ENCODE measurements at places on chromosomes 7 and 10.

GRCh38 chr10:122671355-122671754 is 28.3 kb downstream of the C10orf120 start:
- no peak for DNase-seq

- no peak for DNase-seq
Observed at GRCh38 chr7:27221201-27221797, 21.3 kb upstream of the EVX1 start.

GRCh38 chr10:120392245-120392644 is 64.8 kb upstream of the PLPP4 start:
- DNase-seq, result no peak

DNA sequence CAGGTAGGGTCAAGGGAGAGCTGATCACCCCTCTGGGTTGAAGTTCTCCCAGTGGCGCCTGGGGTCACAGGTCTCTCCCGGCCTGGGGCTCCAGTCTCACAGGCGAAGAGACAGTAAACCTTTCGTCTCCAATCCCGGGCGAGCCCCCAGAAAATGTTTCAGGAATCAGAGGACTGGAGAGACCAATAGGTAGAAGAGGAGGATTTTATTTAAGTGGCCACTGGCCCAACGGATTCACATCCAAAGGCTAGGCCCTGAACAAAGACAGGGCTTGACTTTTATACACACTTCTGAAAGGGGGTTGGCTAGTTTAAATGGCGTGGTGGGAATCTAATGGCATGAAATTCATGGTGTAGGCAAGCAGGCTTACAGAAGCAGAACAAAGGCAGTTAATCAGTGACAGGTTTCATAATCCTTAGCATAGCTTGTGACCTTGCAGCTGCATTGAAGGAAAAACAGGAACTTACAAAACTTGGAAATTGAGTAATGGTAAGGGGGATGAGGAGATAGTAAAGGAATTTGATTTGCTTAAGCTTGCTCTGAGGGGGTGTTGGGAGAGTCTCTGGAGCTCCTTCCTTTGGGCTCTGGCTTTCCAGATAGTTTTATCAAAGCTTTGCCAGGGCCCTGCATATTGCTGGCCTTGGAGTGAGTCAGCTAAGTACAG is 105.5 kb downstream of the TRIM24 start:
- no peak for DNase-seq

GRCh38 chr7:150909200-150909995 is 57.1 kb downstream of the AOC1 start:
- peak; percentile 13 for DNase-seq

- DNase-seq, result no peak
Observed at GRCh38 chr7:102897856-102898531, 14.8 kb upstream of the LRRC17 start.

DNA sequence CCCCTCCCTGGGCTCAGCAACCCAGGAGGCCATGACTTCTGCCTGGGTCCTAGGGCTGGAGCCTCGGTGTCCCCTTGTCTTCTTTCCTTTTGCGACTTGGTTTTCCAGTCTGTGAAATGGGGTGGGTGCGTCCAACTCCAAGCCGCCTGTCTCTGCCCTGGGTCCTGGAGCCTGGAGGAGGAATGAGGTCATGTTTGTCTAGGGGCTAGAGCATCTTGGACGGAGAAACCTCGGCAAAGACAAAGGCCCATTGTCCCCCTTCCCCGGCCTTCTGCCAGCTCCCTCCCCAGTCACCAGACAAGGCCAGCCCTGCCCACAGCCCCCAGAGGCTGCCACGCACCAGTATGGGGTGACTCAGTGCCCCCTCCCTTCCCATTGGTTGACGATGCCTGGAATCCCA is 39.8 kb upstream of the ELN start:
- no peak for DNase-seq

GRCh38 chr7:52114056-52114455 is 797.4 kb upstream of the COBL start:
- no peak for DNase-seq

GRCh38 chr7:120615703-120616102 is 242.2 kb downstream of the TSPAN12 start:
- DNase-seq, result no peak

DNA sequence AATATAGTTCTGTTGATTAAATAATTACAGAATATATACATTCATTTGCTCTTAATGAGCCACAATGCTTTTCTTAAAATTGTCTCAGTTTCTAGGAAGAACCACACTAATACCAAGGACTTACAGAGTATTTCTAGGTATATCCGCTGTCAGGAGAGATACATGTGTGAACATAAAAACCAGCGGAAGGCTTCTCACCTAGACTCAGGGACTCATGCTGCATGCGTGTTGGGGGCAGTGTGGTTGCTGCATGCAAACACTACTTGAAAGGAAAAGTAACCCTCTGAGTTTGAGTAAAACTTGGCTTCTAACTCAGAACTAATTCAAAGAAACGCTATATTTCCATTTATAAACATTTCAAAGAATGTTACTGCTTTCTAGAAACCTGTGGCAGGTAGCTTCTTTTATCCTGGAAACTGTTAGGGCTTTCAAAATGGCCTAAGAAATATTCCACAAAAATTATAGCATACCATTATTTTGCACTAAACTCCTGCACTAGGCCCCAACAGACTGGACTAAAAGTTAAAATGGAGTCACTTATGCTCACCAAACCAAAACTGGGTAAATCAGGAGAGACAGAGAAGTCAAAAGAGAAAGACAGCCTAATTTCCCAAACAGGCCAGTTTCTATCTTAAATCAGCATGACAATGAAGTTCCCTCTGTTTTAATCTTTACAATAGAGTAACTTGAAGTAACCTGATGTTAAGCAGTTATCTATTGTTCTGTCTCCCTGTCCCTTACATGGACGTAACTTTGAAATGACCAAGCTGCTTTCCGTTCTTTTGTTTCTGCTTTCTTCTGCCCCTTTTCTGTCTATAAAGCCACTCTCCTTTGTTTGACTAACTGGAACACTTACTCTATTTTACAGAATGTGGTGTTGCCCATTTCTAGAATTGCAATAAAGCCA is 95.2 kb upstream of the FAM133B start:
- peak; percentile 79 for DNase-seq

DNA sequence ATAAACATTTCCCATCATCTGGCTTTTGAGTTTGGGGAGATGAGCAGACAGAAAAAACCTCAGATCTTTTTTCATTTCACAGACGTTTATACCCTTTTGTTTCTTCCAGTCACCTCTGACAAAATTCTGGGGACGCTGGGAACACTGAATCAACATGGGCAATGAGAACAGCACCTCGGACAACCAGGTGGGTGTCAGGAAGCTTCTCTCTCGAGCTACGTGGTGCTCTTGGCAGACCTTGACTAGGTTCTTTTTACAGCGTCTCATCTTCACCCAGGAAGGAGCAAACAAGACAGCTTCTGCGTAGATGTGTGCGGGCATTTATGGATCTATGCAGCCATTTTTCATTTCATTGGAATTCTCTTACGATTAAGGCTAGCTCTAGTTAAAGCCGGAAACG is 32.9 kb downstream of the TACC2 start:
- no peak for DNase-seq

DNA sequence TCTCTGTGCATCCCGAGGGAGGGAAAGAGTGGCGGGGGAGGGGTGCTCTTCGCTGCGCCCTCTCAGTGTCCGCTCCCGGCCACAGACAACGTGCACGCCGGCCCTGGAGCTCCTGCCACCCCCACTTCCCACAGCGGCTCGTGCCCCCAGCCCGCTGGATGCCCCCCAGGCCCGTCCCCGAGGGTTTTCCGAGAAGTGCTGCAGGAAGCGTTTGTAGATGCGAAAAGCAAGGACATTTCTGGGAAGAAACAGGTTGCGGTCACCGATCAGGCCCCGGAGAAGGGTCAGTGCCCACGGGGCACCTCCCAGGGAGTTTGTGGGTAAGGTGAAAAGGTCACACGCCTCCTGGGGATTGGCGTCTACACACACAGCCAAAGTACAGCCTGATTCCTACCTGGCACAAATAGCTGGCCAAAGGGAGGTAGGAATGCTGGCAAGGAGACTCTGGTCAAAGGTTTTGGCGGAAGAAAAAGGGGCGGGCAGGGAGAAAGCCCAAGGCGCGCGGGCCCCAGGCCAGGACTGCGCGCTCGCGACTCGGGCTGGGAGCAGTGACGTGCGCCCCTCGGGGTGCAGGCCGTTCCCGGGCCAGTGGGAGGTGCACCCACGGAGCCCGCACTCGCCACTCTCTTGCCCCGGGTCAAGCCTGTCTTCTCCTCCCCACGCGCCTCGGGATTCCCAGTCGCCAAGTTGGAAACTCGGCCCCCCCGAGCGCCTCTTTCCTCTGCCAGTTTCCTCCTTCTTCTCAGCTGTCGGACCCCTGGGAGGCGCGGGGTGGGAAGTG is 1.5 kb upstream of the NRP1 start:
- DNase-seq, result no peak

DNA sequence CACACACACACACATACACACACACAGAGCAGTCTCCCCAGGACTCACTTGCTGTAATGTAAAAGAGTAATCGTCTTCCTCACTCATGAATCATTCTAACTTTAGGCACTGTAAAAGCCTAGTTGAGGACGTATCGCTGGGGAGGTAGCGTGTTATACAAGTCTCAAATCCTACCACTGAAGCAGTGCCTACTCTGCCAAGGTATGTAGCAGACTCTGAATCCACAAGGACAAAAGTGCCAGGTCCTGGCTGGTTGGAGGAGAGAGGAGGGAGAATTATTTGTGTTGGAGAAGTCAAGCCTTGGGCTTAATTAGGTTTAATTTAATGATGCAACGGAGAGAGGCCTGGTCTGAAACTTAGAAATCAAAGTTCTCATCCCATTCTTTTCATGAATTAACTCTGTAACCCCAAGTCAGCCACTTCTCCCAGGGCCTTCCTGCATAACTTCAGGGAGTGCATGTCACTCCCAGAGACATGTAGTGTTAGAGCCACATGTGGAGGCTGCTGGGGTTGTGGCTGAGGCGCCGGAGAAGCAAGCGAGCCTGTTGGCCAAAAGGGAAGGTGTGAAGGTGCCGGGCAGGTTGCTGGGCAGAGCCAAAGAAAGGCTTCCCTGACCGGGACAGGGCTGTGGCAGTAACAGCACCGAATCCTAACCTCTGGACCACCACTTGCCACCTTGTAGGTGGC is 36.7 kb downstream of the NKX2-3 start:
- no peak for DNase-seq

DNA sequence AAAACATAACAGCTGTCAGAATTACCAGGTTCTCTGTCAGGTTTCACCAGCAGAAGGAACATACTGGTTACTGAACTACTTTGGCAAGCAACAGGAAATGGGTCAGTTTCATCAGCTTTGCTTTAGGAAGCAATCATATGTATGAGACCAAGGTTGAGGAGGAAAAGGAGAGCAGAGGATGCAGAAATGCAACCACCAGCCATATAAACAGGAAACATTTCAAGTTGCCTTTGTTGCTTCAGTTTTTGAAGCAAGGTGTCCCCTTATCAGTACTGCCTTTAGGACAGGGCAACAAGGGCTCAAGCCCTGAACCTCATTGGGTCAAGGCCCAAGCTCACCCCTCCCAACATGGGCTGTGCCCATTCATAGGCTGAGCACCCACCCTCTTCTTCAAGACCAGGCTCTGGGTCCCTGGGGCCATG is 10.2 kb downstream of the HIPK2 start:
- no peak for DNase-seq

DNA sequence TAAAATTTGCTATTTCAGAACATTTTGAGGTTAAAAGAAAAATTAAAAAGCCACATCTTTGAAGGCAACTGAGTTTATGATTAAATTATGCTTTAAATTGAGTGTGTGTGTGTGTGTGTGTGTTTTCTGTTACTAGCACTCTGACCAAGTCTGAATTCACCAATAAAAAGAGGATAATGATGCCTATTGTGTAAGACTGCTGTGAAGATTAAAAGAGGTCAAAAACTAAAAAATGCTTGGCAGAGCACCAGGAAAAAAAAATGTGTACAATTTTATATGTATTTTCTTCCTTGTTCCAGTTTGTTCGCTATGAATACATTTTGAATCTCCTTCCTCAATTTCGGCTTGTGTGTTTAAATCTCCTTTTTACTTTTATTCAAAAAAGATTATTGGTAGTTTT is 316.6 kb upstream of the MAGI2 start:
- no peak for DNase-seq

DNA sequence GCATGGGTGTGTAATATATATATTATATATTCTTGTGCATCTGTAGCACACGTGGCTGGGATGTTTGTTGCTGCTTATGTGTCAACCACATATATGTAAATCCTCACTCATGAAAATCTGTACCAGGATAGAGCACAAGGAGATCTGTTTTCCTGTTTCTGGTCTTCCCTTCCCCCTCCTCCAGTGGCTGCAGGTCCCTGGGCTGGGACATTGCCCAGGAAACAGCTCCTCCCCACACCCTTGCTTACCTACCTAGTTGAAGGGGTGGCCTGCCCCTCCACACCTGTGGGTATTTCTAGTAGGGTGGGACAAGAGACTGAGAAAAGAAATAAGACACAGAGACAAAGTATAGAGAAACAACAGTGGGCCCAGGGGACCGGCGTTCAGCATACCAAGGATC is 2.2 kb downstream of the SFXN3 start:
- DNase-seq, result no peak

GRCh38 chr7:40717242-40717641 is 582.4 kb downstream of the SUGCT start:
- DNase-seq, result no peak

DNA sequence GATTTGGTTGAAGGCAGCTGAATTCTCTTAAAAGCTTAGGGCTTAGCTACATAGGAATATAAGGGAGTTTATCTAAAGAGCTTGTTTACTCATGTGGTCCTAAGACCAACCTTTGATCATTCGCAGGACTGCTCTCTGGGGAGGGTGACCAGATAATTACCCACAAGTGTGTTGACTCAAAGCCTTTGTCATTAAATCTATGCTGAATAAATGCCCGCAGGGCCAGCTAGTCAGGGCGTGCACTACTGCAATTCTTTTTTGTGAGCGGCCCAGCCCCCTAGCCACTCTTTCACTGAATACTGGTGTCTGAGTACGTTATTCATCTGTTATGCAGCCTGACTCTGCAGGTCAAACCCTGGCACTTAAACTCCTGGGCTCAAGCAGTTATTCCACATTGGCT is 69.6 kb downstream of the AKAP9 start:
- DNase-seq, result no peak

- DNase-seq, result no peak
Observed at GRCh38 chr7:46558482-46559193, 637.6 kb upstream of the IGFBP3 start.

GRCh38 chr10:92753865-92754264 is 64.1 kb downstream of the HHEX start:
- DNase-seq, result no peak

DNA sequence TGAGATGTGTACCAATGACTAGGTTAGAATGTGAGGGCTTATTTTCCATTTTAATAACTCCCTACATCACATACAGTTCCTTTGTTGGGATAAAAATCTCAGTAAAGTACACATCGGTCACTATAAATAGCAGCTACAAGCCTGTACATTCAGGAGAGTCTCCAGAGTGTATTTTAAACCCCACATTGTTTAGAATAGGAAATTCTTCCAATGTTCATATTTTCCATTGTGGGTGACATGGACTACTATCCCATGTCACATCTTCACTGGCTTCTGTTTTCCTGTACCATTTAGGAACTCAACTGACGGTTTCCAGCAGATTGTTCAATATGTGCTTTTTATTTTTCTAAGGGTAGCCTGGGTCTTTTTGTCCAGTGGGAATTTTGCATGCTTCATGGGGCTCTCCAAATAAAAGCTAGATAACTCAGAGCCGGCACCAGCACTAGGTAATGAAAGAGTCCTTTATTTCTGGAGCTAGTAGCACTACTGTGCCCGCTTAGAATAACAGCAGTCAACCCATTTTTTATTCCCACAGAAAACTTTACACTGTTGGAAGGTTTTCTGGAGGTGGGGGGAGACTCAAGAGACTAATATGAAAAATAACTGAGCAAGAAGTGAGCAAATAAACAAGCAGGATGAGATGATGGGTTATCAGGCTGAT is 100.5 kb downstream of the CALD1 start:
- DNase-seq, result no peak
